ENCODE measurements at places on chromosomes 2 and 18.

DNA sequence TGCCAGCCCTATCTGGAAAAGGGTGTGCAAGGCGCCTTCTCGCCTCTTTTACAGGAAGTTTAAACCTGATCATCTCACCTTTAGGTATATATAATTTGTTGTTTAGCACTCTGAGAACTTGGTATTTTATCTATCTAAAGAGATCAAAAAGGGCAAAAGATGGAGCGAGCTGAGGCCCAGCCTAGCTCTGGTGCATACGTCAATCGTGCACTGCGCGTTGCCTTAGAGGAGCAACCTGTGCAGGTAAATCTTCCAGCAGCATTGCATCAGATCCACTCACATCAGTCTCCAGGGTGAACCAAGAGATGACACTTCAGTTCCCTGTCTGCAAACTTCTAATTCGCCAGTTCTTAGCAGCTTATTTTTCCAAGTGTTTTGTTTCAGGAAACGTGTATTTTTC lies 15.4 kb downstream of the BCL11A start:
- DNase-seq, result no peak

GRCh38 chr2:179952658-179953057 lies 54.4 kb downstream of the CWC22 start:
- no peak for DNase-seq

GRCh38 chr2:20781656-20782265 lies 41.1 kb downstream of the LDAH start:
- DNase-seq, result no peak

- no peak for DNase-seq
Measured at GRCh38 chr2:99609851-99610381, 120.1 kb upstream of the REV1 start.

GRCh38 chr18:76710646-76711520 lies 111.5 kb upstream of the ZNF236 start:
- DNase-seq, result no peak

GRCh38 chr18:6955304-6955703 lies 162.3 kb downstream of the LAMA1 start:
- DNase-seq, result no peak

GRCh38 chr2:19797243-19797810 lies 104.5 kb downstream of the TTC32 start:
- no peak for DNase-seq

DNA sequence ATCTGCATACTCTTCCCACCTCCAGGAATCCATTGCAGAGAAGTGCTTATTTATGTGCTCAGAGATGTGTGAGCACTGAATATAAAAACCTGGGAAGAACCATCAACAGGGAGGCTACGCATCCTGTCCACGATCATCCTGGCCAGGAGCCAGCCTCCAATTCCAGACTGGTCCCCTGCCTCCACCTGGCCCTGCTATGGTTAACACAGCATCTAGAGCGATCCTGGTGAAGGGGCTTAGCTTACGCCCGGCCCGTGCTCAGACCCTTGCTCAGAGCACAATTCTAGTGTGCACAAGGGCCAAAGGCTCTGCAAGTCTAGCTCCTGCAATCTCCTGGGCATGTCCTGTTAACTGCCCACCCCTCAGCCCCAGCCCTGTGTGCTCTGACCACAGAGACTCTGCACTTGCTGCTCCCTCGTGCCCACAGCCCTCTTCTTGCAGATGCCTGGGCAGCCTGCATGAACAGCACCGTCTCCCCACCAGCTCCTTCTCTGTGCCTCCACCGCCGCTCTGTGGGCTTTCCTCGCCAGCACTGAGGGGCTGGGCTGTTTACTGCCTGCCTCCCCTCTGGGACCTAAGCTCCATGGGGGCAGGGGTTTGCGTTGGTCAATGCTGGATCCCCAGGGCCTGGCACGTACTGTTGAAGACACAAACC lies 6.5 kb downstream of the PER2 start:
- DNase-seq, result no peak

GRCh38 chr2:66684289-66684688 lies 249.4 kb downstream of the MEIS1 start:
- DNase-seq, result no peak

GRCh38 chr2:187971893-187972292 lies 319.8 kb upstream of the GULP1 start:
- DNase-seq, result no peak

GRCh38 chr2:47662552-47662951 lies 120.4 kb upstream of the MSH6 start:
- DNase-seq, result no peak

GRCh38 chr2:85930129-85931124 lies 41.6 kb upstream of the ST3GAL5 start:
- DNase-seq, result no peak

- no peak for DNase-seq
Measured at GRCh38 chr2:186991766-186992417, 142.9 kb upstream of the ZSWIM2 start.

DNA sequence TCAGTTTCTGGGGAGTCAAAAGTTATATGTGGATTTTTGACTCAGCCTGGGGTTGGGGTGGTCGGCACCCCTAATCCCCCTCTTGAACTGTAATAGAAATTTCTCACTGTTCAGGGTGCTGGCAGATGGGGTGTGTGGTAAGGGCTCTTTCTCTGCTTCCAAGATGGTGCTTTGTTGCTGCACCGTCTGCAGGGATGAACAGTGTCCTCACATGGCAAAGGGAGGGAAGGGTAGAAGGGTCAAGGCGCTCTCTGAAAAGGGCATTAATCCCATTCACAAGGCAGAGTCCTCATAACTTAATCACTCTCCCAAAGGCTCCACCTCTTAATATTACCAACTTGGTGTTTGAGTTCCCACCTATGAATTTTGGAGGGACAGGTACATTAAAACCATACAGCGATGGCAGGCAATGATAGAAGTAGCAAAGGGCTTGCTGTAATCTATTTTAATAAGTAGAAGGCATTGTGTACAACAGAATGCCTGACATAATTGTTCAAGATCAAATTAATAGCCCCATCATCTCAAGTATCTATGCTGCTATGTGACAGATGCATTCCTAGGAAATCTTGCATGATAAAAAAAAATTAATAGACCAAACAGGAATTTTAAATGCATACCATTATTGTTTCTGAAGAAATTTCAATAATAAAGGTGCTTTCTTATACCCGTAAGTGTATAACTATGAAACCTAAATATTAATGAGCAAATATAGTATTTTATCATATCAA lies 28.1 kb downstream of the MMADHC start:
- DNase-seq, result no peak

GRCh38 chr2:7127156-7127555 lies 209.9 kb downstream of the RNF144A start:
- DNase-seq, result no peak

GRCh38 chr2:128317181-128317898 lies 1.3 kb downstream of the HS6ST1 start:
- no peak for DNase-seq

DNA sequence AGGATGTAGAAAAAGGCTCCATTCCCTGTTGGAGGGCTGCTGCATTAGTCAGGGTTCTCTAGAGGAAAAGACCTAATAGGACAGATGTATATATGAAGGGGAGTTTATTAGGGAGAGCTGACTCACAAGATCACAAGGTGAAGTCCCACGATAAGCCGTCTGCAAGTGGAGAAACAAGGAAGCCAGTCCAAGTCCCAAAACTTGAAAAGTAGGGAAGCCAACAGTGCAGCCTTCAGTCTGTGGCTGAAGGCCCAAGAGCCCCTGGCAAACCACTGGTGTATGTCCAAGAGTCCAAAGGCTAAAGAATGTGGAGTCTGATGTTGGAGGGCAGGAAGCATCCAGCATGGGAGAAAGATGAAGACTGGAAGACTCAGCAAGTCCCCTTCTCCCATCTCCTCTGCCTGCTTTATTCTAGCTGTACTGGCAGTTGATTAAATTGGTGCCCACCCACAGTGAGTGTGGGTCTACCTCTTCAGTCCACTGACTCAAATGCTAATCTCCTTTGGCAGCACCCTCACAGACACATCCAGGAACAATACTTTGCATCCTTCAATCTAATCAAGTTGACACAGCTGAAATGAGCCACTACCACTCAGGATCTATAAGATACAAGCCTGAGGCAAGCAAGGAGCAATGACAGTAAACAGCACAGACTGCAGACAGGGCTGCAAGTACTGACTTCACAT lies 30.0 kb upstream of the ATG16L1 start:
- no peak for DNase-seq

- DNase-seq, result peak; percentile 18
Measured at GRCh38 chr2:240060977-240061591, 7.8 kb upstream of the OR6B3 start.

DNA sequence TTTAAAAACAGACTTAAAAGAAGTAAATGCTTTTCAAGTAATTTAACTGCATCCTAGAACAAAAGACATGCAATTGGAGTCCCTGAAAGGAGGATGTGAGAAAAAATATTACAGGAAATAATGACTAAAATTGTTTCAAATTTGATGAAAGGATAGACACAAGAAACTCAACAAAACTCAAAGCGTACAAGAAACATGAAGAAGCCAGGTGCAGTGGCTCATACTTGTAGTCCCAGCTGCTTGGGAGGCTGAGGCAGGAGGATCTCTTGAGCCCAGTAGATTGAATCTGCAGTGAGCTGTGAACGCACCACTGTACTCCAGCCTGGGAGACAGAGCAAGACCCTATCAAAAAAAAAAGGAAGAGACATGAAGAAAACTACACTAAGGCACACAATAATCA lies 118.1 kb upstream of the SLC39A10 start:
- DNase-seq, result no peak

DNA sequence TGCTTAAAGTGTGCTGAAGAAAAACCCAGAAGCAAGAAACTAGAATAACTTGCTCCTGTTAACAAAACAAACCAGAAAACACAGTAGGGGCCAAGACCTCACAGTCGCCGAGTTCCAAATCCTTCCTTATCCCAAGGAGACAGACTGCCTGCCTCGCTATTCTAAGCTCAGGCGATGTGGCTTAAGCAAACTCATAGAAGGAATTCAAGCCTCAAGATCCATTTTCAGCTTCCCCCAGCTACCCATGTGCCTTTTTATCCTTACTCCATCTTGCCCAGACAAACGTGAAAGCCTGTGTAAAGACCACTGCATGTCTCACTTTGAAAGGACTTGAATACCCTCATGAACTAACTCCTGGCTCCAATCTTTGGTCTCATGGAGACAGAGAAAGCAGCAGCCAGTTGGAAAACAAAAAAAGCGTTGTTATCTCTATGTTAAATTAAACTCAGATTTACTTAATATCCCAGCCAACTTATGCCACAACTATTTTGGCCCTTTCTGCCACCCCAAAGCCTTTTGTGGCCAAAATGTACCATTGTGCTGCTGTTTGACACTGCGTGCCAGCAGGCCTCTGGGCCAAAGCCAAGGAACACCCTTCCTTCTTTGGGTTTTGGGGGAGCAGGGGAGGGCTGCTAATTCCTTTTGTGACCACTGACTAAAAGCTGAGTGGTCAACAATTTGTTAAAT lies 123.2 kb upstream of the FZD5 start:
- DNase-seq, result no peak

- DNase-seq, result no peak
Measured at GRCh38 chr2:216001216-216002100, 11.9 kb downstream of the MREG start.

GRCh38 chr2:66872081-66872985 lies 437.4 kb downstream of the MEIS1 start:
- DNase-seq, result peak; percentile 41

DNA sequence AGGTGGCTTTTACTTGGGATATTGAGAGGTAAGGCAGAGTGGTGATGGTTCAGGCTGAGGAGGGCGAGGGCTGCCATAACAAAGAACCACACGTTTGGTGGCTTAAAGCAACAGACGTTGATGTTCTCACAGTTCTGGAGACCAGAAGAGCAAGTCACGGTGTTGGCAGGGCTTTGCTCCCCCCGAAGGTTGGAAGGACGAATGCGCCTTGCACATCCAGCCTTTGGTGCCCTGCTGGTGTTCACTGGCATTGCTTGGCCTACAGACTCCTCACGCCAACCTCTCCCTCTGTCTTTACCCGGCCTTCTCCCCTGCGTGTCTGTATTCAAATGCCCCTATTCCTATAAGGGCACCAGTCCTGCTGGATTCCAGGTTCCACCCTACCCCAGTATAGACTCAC lies 125.4 kb downstream of the TPO start:
- no peak for DNase-seq

DNA sequence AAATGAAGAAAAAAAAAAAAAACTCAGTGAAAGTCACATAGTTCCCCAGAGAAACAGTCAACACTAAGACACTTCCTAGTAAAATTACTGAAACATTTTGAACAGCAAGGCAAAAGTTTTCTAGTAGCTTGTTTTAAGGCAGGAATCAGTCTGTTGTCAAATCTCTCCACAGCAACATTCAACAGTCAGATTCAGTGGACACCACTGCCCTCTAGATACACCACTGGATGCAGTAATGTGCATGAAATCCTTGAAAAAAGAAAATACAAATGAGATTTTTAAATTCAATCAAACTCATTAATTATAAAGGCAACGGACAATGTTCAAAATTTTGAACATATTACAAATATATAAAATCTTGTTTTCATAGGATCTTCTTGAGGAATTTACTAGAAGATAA lies 46.4 kb downstream of the GRB14 start:
- DNase-seq, result no peak

- no peak for DNase-seq
Measured at GRCh38 chr2:10906926-10907625, 4.7 kb upstream of the KCNF1 start.

DNA sequence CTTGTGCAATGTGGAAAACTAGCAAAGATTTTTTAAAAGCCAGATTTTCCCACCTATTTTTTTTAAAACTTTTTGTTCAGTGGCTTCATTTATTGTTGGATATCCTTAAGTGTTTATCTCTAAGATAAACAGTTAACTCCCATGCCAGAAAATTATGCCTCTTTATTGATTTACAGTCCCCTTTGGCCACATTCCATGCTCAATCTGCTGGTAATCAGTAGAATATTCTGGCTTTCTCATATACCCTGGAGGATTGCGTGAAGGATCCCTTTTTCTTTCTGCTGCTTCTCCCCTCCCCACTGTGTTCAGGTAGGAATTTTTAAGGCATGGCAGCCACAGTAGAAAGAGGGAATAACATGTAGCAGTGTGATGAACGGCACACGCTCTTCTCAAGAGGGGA lies 2.6 kb downstream of the GRHL1 start:
- no peak for DNase-seq

Measured in AG04450 (cell line).